ENCODE measurements at places on chromosomes 16 and 17. TPM values are rescaled to one million over a fixed set of nuclear protein-coding genes. Genes with fewer than 3 reads are reported as not detected.

MT2A gene
- 160 TPM for total RNA-seq

FADS6 gene
- not detected for total RNA-seq

FOXL1 gene
- total RNA-seq, result 10.1 TPM

DNA sequence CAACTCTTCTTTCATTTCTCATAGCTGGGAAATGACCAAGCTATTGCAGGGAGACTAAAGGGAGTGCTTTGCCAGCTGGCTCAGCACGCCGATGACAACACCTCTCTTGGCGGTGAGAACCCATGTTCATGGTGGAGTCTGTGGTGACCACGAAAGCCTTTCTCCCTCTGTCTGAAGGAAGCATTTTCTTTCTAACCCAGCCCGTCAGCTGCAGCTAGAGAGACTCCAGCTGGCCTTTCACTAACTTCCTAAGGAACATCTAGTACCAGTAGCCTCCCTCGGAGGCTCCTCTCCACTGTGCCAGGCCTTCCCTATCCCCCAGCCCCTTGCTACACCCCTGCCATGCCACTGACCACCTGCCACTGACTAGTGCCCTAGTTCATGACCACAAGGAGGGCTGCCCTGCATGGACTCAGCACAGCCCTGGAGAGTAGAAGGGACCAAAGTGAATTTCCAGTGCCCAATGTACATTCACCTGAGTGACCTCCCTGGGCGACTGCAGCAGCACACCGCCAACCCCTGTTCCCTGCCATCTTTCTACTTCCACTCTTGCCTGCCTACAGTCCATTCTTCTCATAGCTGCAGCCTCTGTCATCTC, 81.3 kb downstream of the CBLN1 start:
- DNase-seq, result no peak

DNA sequence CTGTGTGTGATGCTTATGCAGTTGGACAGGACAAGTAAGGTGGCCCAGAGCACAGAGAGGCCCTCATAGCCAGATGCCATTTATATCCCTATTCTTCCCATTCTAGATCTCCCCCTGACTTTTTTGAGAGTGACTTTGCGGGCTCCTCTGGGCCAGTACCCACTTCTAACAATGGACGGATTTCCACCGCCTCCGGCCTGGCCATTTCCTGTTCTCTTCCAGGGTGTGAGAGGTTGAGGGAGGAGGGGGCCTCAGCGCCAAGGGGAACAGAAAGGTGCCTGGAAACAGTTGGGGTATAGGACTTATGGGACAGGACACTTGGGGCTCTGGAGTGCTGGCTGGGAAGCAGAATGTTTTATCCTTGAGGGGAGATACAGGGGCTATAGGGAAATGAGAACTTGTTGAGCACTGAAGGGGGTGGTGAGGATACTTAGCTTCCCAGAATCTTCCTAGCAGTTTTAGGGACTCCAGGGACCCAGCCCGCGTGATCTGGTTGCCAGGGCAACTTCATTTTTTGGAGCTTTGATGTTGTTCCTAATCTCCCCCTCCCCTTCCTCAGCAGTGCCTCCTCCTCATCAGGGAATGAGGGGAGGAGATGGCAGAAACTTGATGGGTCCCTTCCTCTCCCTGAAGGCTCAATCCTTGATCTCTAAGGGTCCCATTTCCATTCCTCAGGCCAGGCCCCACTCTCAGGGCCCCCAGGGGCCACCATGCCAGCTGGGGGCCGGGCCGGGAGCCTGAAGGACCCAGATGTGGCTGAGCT, 3.6 kb downstream of the TAOK2 start:
- DNase-seq, result no peak

DNA sequence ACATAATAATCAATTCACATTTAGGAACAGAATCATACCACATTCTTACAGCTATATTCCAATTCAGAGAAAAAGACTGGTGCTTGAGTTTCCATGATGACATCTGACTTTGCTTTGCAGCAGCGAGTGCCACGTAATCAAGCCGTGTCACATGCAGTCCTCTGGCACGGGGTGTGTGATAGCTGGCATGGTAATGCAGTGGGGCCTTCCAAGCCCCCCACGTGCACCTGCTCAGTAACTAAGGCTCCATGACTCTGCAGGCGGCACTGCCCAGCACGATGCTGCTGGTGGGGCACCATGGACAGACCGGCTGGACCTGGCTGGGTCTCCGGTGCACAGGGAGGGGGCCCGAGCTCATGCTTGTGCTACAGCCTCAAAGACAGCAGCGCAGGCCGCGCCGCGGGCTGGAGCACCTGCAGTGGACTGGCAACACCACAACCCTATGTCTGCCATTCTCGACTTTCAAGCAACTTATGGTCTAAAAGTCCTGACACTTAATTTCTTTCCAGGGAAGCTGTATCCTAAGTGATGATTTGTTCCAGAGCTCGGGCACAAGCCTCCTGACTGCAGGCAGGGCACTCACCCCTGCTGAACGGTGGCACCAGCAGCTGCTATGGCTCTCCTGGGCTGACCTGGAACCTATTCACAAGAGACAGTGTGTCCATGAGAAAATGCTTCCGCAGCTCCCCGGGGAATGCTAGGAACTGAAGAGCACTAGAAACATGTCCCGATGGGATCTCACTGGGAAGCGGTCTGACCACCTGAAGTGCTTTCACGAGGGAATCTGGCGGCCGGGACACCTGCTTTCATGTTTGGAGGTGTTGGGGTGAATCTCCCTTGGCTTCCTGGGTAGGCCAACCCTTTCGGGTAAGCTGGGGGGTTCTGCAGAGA, 99.5 kb upstream of the DNAH17 start:
- DNase-seq, result no peak

DNA sequence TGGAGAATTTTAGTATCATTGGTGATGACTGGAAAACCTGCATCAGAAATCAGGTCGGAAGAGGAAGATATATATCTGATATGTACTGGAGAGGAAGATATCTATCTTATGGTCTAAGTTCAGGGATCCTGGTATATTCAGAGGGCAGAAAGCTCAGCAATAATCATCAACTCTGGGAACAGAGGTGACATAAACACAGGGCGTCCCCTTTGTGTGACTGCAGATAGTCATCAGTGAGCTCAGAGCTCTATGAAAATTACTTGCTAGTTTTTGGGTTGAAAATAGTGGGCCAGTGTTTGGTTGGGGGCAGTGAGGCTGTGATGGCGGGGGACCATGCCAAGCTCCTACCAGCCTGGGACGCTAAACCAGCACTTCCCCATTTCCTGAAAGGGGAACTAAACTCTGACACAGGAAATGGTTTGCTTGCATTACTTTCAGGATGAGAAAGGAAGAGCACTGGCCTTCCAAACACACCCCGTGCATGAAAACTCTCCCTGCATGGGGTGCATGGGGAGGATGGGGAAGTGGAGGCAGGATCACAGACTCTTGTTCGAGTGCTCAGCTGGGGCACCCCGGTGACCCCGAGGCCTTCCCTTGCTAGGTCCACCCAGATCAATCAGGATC, 15.8 kb downstream of the NOD2 start:
- no peak for DNase-seq

DNA sequence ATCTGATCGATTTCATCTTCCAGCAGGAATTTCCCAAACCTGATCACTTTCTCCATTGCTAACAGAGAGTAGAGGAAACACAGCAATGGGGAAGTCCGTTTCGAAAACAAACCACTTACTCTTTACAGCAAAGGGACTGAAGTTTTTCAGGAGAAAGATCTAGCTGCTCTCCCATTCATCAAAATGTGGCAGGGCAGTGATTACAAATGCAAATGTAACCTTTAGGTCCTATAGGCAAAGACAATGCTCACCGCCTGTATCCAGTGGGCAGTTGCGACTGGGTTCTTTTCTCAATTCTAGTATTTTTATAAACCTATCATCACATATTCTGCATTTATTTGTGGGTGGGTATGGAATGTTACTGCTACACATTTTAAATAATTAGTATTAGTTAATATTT, 218.0 kb upstream of the ZFHX3 start:
- DNase-seq, result no peak
